Activated T-helper 1 cell treated with anti-CD3 and anti-CD28 coated beads, Interleukin-12 subunit alpha, Interleukin-12 subunit beta, Interleukin-2, Interleukin-4 antibody, amounts not matched to agents 30 ng/mL and 10 ng/mL and 1 ng/mL, durations not matched to agents 14 hours and 24 hours and 36 hours (primary cell): ENCODE measurements at places on chromosomes 2 and 18. TPM values are rescaled to one million over a fixed set of nuclear protein-coding genes. Genes with fewer than 3 reads are reported as not detected.

ZSWIM2 gene
- total RNA-seq, result not detected in 2 replicates

- no peak for DNase-seq
These were observed 260.1 kb upstream of the FAM98A start for GRCh38 chr2:33859176-33859575.

DNA sequence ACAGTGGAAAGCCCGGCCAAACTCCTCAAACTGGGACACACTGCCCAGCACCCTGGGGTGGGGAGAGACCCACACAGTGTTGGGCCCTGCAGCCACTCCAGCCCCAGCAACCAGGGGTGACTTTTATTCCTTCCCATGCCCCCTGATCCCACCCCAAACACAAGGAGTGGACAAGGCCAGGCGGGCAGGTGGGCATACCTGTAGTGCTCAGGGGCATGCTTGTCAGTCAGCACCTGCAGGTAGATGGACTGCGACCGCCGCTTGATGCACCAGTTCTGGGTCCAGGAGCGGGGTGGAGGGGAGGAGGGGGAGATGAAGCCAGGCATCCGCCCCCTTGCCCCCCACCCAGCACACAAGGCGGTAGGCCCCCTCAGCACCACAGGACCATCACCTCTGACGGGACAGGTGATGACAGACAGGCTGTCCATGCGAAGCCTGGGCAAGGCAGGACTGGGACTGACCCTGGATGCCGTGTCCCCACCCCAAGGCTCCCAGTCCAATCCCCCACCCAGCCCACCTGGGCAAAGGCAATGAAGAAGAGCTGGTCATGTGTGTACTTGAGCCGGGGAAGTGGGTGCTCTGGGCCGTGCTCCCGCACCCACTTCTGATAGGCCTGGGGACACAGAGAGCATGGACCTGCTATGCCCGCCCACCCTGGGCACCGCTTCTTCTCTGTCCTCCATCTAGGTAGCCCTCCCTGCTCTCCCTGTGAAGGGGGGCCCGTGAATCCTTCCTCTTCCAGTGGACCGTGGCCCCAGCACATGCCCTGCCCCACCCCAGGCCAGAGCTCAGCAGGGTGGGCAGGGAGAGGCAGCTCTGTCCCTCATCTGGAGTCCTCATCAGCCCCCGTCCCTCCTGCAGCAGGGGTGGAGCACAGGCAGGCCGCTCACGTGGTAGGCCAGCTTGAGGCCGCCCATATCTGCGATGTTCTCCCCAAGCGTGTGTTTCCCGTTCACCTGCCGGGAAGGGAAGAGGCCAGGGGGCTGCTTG, 7.1 kb downstream of the ECEL1 start:
- DNase-seq, result no peak

- no peak for DNase-seq
These were observed 475.6 kb upstream of the TNP1 start for GRCh38 chr2:217335341-217335966.

DNA sequence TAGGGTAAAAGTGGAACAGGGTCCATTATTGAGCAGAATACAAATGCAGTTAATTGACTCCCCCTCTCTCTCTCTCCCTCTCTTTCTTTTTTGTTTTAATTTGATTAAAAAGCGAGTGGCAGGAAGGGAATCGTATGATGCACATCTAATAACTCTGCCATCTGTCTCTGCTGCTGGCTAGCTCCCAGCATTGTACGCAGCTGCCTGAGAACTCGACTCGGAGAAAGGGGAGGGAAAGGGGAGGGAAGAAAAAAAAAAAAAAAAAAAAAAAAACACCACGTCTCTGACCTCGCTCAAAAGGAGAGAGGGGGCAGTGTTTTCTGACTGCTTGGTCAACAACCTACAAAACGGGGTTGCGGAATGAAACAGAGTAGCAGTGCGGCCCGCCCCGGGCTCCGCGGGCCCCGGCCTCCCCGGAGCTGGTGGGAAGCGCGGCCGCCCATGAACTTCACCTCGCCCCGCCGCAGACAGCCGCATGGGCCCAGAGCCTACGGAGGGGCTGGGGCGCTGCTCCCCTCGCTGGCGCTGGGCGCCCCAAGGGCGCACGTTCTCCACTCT, 265.7 kb downstream of the TCF4 start:
- DNase-seq, result no peak

CAVIN2 gene
- not detected in 2 replicates for total RNA-seq

GRCh38 chr2:241857041-241857541, 1.6 kb downstream of the PDCD1 start:
- DNase-seq, result no peak

RAPH1 gene
- 4.2 and 4.6 TPM in 2 replicates for total RNA-seq

RAB27B gene
- total RNA-seq, result 0.10 and 0.21 TPM in 2 replicates

DNA sequence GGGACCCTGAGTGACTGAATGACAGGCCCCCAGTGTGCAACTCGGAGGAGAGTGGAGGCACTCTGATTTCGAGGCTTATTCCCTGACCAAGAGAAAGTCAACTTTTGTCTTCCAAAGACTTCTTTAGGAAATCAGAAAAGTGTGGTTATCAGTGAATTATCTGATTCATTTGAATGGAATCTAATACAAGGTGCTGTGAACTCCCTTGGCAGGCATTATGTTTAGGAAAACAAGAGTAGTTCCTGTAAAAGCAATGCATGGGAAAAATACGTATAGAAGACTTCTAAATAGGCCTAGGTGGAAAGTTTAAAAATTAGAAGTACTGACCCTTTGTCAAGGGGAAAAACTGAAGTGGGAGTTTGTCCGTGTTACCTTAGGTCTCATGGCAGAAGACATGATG, 269.4 kb downstream of the GBX2 start:
- DNase-seq, result no peak

DNA sequence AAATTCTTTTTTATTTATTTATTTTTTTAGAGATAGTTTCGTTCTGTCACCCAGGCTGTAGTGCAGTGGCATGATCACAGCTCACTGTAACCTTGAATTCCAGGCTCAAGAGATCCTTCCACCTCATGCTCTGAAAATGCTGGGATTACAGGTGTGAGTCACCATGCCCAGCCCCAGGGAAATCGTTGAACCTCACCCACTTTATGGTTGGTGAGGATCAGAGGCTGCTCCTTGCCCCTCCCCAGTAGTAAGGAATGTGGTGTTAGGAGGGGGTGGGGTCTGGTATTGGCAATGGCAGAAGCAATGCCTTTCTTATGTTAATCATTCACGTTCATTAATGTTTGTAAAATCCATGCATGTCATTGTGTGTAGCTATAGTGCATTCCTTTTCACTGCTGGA, 161.9 kb downstream of the SUCLG1 start:
- no peak for DNase-seq

DLGAP1 gene
- 0.17 and 0.36 TPM in 2 replicates for total RNA-seq

DNA sequence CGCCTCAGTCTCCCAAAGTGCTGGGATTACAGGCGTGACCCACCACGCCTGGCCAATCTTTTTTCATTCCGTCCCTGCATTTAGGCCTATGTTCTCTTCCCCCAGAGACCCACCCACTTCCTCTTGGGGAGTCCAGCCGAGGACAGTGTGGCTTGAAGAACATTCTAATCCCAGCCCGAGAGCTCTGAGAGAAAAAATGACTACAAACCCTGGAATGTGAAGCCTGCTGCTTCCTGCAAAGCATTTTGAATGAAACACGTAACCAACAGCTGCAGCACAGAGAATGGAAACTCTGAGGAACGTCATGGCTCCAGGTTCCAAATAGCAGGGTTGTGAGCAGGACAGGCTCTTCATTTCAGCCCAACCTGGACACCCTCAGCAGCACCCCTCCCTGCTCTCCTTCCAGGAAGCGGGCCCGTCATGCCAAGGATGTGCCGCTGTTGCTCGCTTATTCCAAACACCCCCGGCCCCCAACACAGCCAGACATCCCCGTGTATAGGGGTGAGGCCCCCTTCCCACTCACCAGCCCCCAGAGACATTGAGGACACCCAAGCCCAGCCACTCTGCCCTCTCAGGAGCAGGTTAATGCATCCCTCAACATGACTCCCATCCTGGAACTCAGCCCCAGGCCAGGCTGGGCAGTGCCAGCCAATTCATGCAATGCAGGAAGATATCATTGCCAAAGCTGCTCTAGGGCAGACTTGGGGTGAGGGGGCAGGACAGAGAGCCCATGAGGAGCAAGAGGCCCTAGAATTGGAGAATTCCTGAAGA, 139.8 kb downstream of the ZFP36L2 start:
- DNase-seq, result no peak

DNA sequence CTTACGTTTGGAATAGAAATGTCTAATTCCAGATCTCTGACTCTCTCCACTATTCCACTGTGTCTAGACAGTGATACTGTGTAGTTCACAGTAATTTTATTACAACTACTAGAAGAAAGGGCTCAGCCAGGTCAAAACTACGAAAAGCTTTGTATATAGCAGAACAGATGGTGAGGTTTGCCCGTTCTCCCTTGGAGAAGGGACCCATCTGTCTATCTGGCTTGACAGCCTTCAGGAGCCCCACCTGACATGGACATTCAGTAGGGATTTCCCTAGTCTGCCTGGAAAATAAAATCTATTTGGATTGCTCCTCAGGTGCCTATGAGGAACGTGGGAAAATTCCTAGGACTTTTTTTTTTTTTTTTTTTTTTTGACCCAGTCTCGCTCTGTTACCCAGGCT, 435.4 kb downstream of the NRXN1 start:
- DNase-seq, result no peak

DNA sequence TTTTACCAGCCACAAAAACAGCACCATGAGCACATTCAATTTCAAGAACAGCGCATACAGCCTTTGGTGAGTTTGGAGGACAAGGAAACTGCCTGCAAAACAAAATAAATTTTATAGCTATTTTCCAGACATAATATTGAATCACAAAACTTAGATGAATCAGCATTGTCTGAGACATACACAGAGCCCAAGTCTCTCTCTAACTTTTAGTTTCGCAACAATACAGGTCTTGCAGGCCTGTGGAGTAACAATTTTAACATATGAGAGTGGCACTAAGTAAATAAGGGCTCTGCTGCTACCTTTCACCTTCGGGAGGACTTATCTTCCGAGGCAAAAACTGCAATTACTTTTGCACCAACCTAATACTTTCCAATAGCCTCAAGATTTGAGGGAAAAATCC, 56.1 kb upstream of the PEX13 start:
- DNase-seq, result no peak

DNA sequence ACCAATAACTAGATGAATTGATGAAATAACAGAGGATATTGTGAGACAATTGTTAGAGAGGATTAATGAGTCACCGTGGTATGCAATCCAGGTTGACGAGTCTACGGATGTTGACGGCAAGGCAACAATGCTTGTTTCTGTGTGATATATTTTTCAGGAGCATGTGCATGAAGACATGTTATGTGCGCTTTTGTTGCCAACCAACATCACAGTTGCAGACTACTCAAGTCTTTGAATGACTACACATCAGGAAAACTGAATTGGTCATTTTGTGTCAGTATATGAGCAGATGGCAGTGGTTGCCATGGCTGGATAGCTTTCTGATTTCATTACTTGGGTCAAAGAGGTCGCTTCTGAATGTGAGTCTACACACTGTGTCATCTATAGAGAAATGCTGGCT, 96.8 kb upstream of the CRACDL start:
- DNase-seq, result no peak

ITGA6 gene
- 1.9 TPM in 2 replicates for total RNA-seq

REG1B gene
- not detected in 2 replicates for total RNA-seq

KATNAL2 gene
- total RNA-seq, result 0.26 and 0.27 TPM in 2 replicates

DNA sequence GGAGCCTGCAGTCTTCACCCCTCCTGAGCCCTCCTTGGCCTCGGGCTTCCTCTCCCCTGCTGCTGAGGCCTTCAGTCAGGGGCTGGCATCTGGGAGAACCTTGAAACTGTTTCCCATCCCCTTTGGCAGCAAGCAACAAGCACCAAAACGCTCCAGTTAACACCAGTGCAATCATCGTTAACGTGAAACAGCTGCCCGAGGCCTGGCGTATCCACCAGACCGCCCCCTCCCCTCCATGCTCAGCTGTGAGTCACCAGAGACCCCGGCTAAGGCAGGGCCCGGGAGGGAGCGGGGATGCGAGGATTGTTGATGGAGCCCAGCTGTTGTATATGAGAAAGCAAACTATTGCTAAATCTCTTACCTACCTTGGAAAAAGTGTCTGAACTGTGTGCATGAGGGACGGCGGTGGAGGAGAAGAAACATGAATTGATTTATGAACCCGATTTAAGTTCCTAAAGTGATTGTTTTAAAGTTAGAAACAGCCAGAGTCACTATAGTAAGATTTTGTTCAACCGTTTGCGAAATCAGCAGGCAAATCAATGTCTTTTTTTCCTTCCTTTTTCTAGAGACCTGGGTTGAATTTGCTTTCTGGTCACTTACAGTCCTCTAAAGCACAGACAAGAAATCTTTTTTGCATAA, 5.2 kb downstream of the ZFP36L2 start:
- no peak for DNase-seq

- DNase-seq, result no peak
These were observed 185.5 kb downstream of the NOL4 start for GRCh38 chr18:34039201-34039600.

DNA sequence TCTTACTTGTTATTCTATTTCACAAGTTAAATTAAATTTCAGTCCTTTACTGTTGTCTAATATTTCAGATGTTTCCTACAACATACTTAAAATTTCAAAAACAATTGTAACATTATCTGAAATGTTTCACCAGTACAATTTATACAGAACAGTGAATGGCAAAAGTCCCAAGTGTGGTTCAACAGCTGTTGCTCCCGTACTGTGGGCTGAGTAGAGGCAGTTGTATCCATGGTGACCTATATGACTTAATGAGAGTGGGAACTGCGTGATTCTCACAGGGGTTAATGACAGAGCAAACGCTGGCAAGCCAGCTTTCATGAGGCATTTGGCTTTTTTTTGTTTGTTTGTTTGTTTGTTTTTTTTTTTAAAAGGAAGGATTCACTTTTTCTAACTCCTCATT, 5.3 kb upstream of the PLCL1 start:
- no peak for DNase-seq

GRCh38 chr18:25062720-25063119, 289.2 kb downstream of the ZNF521 start:
- no peak for DNase-seq

DNA sequence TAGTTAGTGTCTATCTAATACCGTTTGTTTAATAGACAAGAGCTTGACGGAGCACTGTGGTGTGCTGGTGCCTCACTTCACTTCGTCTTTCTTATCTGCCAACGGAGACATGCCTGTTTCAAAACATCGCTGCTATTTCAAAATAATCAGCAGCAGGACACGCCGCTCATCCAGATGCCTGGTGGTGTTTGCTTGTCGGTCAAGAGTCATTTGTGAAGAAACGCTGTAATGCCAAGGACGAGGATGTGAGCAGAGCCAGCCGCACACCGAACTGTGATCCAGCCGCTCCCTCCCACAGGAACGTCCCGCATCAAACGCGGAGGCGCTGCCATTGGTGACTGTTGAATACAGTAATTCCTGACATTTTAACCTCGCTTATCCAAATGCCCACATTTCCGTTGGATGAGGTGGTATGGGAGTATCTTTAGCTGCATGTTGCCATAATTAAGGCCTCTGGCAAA, 432.4 kb downstream of the FBXO15 start:
- no peak for DNase-seq

SCN1A gene
- not detected in 2 replicates for total RNA-seq

LYG2 gene
- total RNA-seq, result not detected in 2 replicates

DNA sequence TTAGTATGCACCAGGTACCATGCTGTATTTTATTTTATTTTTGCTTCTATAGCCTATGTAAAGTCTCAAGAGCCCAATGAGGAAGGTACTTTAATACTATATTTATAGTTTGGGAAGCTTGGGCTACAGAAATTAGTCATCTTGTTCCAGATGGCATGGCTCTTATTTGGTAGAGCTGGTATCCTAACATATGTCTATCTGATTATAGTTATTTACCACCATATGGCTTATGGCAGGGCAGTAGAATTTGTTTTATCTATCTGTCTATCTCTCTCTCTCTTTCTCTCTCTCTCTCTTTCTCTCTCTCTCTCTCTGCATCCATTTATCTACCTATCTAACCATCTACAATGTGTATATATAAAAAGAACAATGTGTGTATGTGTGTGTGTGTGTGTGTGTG, 1293.7 kb upstream of the SLC39A10 start:
- DNase-seq, result no peak
